H7 (cell line): ENCODE measurements at places on chromosomes 3 and 15.

DNA sequence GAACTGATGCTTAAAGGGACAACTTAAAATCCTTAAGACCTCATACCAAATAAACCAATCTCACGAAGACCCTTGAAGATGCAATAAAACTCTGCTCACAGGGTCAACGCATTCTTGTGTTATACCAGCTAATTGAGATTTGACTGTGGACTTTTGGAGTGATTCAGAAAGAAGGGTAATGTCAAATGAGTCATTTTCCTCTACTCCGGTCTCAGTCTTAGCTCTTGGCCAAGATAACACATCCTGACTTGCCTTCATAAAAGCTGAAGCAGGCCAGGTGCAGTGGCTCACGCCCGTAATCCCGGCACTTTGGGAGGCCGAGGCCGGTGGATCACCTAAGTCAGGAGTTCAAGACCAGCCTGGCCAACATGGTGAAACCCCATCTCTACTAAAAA lies 3.8 kb downstream of the PKM start:
- DNase-seq, result no peak

DNA sequence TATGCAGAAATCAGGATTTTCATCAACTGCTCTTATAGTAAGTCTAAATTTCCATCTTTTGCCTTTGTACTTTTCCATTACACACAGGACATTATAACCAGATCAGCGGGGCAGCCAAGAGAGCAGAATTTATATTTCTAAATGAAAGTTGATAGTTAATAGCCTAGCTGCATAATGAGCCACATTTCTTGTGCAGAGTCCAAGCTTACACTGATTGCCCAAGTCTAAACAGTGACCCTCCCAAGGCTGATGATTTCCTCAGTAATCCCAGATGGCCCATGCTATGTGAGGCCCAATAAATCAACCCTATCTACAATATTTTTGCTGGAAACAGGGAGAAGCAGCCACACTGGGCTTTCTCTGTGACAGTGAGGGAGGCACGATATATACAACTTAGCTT lies 475.8 kb upstream of the KCNMB2 start:
- no peak for DNase-seq

DNA sequence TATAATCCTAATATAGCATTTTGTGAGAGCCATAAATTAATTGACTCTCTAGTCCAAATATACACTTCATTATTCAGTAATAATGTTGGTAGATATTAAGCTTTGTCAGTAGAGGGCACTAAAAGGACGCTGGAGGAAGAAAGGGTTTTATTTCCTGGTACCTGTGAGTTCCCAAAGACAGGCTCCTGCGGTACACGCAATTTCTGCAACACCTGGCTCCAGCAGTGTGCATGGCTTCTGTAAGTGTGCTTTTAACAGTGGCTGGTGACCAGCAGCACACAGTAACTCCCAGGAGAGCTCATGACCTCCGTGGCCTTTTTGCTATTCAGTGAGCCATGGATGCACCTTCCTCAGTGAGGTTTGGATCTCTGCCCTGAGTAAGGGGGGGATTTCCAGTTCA lies 338.3 kb upstream of the ZNF385D start:
- DNase-seq, result peak; percentile 4

DNA sequence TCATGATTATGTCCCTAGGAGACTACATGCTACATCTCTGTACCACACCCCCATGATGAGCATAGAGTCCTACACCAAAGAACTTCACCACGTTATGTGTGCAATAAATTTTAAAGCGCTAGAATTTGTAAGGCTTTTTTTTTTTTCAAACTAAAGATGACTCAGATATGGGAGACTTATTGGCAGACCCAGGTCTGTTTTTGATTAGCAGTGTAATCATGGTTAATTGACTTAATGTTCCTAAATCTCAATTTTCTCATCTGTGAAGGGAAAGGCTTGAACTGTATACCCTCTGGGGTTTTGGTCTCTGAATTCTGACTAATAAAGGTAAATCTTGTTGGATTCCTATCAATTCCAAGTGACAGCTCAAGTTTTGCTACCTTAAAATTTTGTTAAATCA lies 26.4 kb downstream of the ABI3BP start:
- DNase-seq, result no peak

GRCh38 chr15:67533873-67534272 lies 8.6 kb upstream of the MAP2K5 start:
- no peak for DNase-seq

DNA sequence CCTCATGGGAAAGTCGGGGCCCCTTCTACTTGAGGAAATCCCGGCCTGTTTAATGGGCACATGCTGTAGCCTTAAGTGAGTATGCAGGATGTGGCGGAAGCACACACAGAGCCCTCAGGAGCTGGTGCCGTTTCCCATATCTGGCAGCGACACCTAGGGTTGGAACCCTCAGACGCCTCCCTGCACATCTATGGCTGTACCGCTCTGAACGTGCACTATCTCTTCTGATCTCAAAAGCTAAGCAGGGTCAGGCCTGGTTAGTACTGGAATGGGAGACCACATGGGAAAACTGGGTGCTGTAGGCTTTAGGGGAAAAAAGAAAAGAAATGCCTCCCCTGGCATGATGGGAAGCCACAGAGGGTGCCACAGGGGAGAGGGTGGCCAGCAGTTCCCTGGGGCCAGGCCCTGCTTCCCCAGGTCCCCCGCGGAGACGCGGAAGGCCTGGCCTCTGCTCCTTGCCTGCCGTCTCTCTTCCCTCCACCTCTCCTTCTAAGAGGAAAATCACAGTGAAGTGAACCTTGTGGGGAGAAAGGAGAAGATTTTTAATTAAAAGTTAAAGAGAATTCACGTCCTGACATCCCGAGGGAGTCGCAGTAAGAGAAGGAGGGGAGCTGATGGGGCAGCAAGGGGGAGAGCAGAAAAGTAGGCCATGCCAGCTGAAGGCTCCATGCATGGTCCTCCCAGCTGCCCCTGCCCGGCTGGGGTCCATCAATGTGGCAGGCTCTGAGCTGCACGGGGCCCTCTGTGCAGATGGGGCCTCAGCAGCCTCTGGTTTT lies 60.5 kb upstream of the TMEM115 start:
- DNase-seq, result no peak
